ENCODE measurements at places on chromosomes 1 and 21.

- DNase-seq = no peak
Observed at GRCh38 chr1:149877211-149877946, 22.0 kb upstream of the BOLA1 start.

DNA sequence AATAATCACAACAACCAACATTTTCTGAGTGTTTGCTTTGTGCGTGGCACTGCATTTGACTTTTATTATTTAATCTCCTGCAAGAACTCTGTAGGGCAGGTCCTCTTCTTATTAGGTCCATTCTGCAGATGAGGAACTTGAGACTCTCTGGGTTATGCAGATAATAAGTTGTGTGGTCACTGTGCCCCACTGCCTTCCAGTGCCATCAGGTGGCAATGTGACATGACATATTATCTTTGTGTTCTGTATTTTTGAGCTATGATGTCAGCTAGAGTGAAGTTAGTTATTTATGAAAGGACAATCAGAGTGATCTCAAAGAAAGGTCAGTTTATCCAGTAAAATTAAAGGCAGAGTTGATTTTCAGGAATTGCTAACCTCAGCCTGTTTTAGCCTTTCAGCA is 196.0 kb downstream of the FMN2 start:
- DNase-seq = no peak

GRCh38 chr1:201457508-201457960 is 11.5 kb downstream of the PHLDA3 start:
- no peak for DNase-seq

- no peak for DNase-seq
Observed at GRCh38 chr1:179814546-179814838, 63.1 kb downstream of the TOR1AIP2 start.

DNA sequence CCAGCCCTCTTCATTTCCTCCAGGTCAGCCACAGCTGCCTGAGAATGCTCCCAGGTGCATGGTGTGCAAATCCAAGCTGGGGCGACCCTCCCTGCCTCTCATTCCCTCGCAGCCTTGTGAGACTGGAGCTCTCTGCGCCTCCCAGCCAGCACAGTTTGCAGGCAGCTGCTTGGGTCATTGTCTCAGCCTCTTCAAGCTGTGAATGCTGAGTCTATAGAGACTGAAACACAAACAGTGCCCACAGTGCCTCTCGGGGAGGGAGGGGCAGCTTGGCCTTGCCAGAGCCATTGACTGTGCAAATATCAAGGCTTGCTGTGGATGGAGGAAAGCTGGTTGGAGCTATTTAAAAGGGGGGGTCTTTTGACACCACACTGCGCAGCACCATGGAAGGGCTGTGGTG is 10.6 kb downstream of the PLXNA2 start:
- DNase-seq = no peak

- DNase-seq = no peak
Observed at GRCh38 chr1:164608651-164609057, 49.7 kb downstream of the PBX1 start.

DNA sequence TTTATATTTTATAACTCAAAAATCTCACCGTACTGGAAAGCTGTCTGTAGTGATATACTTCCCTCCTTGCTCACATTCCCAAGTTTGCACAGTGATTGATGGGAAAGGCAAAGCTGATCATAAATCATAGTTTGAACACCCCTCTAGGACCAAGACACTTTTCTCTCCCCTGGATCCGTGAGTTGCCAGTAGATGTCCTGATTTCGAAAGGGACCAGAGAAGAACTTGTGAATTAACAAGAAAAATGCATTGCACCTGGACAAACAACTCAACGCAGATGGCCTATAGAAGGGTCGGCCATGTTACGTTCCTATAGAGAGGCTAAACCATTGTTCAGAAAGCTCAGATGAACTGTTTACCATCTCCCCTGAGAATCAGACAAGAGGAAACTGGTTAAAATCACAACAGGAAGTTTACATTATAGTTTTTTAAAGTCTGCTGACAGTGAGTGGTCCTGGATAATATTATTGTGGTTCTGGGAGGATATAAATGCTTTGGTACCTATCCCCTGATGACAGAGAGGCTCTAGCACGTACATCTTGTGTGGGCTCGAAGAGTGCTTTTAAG is 124.0 kb upstream of the SLC45A1 start:
- no peak for DNase-seq

GRCh38 chr1:228430243-228430642 is 13.6 kb upstream of the TRIM17 start:
- no peak for DNase-seq

GRCh38 chr21:42959728-42960127 is 14.6 kb upstream of the PKNOX1 start:
- DNase-seq = no peak

GRCh38 chr1:67019600-67020136 is 34.3 kb downstream of the SLC35D1 start:
- DNase-seq = no peak

GRCh38 chr1:236156512-236157208 is 14.3 kb downstream of the GPR137B start:
- peak; percentile 27 for DNase-seq

- no peak for DNase-seq
Observed at GRCh38 chr1:47558601-47559593, 121.1 kb downstream of the FOXD2 start.

DNA sequence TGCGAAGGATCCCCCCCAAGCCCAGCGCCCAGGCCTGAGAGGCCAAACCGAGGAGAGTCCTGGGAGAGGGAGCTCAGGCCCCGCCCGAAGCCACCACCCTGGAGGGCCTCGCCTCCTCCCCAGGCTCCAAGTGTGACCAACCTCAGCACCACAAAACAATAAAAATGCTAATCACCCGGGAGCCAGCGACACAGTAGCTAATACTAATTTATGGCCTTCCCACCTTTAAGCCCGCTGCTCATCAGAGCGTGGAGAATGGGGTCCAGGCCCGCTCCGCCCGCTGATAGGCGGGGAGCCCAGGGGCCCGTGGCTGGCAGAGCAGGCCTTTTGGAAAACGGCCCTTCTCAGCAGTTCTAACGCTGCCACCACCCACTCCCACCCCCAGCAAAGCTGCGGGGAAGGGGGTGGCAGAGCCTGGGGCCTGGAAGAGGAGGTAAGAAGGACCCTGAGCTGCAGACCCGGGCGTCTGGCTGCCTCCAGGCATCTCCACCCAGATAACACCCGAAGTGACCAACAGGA is 20.4 kb upstream of the TAS1R2 start:
- DNase-seq = no peak

- no peak for DNase-seq
Observed at GRCh38 chr1:64514197-64514765, 44.4 kb downstream of the CACHD1 start.

GRCh38 chr1:41870076-41870562 is 48.6 kb downstream of the HIVEP3 start:
- DNase-seq = no peak

GRCh38 chr1:19682257-19682656 is 17.6 kb downstream of the HTR6 start:
- no peak for DNase-seq

DNA sequence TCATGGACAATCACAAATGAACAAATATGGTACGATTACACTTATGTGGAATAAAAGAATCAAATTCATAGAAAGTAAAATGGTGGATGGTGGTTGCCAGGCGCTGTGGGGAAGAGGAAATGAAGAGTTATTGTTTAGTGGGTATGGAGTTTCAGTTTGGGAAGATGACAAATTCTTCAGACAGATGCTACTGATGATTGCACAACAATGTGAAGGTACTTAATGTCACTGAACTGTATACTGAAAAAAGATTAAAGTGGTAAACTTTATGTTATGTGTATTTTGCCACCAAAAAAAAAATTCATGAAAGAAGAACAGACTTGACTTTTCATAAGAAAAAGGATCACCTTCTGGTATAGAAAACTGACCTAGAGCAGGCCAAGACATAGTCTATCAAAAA is 745.6 kb upstream of the CXADR start:
- DNase-seq = no peak

DNA sequence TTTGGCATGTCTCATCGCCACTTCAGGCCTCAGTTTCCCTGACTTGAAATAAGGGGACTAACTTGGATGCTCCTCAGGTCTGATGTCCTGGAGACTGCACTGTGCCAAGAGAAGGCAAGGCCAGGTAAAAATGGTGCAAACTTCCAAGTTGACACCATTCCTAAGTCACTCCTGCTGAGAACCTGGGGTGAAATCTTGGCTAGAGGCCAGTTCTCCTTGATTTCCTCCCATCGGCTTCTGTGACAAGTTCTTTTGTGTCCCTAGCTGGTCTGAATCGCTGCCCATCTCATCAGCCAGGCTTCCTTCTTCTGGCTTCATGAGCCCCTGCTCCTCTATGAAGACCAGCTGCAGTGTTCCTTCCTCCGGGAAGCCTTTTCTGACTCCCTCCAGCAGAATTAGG is 48.6 kb upstream of the ID3 start:
- no peak for DNase-seq

DNA sequence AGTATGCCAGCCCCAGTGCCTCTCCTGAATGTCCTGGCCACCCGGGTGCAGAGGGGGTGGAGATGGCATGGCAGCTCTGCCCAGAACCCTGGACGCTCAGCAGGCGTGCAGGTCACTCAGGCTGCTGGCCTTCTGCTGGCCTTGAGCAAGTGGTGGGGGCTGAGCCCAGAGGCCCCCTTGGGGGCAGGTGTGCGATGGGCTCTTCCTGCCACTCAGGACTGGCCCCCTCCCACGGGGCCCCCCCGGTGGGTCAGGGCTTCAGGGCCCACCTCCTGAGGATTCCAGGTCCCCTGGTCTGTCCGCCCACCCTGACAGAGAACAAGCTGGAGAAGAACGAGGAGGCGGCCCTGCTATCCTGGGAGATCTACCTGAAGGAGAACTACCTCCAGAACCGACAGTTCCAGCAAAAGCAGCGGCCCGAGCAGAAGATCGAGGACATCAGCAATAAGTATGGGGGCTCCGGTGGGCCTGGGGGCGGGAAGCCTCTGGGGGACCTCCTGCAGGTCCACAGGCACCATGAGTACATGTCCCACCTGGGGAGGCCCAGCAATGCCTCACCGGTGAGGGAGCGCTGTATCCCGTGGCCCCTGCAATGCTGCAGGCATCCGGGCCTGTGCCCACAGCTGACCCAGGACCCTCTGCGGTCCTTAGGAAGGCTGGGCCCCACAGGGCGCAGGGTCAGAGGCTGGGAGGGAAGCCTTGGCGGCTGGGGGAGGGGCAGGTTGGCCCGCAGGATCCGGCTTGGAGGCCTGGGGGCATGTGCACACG is 37.0 kb upstream of the LRRC3 start:
- no peak for DNase-seq

- DNase-seq = no peak
Observed at GRCh38 chr1:21910558-21911204, 26.4 kb downstream of the HSPG2 start.

- DNase-seq = no peak
Observed at GRCh38 chr1:156055281-156056048, 883 bp downstream of the LAMTOR2 start.

DNA sequence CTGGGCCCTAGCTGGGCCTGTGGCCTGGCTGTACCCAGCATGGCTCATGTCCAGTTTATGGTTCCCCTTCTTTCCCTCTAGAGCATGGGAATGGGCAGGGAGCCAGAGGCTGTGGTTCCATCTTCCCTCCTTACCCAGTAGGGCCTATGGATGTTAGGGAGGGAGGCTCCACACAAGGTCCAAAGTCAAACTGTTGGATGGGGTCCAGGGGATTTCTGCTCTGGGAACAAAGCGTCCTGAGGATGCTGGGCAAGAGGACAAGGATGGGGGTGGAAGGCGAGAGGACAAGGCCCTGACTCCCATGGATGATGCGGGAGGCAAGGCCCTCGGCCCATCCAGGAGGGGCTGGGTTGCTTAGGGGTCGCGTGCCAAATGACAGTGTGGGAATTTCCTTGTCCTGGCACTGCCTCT is 17.3 kb downstream of the CSF1 start:
- no peak for DNase-seq

- DNase-seq = peak; percentile 49
Observed at GRCh38 chr1:42922687-42923366, 35.8 kb downstream of the SLC2A1 start.

GRCh38 chr1:11214698-11215380 is 25.7 kb downstream of the ANGPTL7 start:
- DNase-seq = no peak

DNA sequence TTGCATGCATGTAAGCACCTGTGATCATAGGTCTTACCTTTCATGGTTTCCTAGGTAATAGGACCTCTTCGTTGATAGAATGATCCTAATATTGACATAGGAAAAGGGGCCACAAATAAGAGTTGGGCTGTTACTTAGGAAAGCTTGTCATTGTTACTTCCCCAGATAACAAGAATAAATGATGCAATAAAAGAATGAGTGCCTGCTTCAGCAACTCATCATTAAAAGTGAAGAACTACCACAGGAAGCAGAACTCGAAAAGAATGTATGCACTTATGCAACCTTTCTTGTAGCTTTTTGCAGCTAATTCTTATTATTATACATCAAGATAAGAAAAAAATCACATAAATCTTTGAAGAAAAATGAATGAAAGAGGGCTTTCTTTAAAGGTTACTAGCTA is 548.6 kb downstream of the LTN1 start:
- no peak for DNase-seq

DNA sequence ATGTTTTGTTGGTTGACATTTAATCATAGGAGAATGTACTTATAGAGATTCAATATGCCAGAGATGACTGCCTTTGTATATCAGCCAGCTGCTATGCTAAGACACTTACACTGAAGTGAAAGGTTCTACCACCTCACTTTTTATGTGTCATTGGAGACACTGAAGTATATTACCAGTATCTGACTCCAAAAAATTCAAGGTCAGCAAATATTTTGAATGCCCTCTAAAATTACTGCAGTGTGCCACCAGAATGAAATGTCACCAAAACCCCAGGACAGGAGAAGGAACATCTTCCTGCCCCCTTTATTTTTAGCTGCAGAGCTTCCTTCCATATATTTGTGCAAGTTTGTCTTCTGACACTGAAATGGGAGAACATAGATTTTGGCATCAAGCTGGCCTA is 141.5 kb downstream of the LRRC40 start:
- DNase-seq = no peak

DNA sequence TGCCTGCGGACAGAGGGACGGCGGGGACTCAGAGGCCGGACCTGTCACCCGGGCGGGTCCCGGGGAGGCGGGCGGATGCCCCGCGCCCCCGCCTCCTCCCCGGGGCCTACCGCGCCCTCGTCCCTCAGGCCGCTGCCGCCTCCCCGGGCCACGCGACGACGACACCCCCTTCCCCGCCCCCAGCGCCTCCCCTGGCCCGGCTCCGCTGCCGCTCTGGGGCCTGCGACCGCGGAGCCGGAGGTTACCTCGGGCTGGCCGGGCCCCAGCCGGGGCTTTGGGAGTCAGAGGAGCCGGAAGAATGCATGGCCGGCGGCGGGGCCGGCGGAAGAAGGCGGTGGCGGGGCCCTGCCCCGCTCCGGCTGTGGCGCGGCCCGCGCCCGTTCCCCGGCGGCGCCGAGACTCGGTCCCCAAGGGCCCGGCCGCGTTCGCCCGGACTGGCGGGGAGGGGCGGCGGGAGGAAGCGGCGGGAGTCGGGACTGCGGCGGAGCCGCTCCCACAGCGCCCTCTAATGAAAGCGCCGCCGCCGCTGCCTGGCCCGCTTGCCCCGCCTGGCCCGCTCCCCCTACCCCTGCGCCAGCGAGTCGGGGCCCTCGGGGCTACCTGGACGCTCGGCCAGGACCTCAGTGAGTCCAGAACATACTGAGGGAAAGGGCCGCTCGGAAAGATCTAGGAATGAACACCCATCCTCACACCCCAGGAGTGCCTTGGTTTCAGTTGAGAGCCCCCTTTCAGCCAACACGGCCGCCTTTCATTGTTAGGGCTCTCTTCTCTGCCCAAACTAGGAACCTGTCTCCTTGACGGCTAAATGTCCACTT is at the start of gene LPGAT1:
Gene LPGAT1 (minus strand): TSS at position 436 of the 815 bp plus-strand sequence. CDS start 1,467 bp downstream, outside the sequence.
- DNase-seq = peak; percentile 73

All from stimulated activated naive CD4-positive, alpha-beta T cell treated with Interleukin-2 at 50 U/mL for 16 hours (primary cell).